Activated naive CD4-positive, alpha-beta T cell (primary cell): ENCODE measurements at places on chromosomes 16 and 17.

DNA sequence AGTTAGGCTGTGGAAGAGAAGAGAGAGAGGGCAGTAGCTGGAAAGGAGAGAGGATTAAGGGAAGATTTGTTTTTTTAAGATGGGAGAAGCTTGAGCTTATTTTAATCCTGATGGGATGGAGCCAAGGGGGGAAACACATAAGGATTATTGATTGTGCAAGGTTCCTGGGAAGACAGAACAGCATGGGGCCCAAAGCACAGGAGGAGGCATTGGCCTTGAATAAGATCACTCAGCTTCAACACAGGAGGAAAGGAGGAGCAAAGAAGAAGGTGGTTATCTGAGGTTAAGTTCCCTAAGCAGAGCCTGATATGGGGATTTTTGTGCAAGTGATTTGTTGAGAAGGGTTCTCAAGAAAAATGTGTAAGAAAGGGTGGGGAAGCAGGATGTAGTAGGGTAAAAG, 169.8 kb downstream of the ABCC12 start:
- no peak for DNase-seq

- no peak for DNase-seq
Measured at GRCh38 chr16:11639925-11640899, 28.0 kb upstream of the SNN start.

GRCh38 chr17:39652587-39653315, 12.4 kb upstream of the TCAP start:
- DNase-seq: no peak

GRCh38 chr16:28310796-28311195, 18.5 kb downstream of the SBK1 start:
- DNase-seq: no peak

- no peak for DNase-seq
Measured at GRCh38 chr16:14284371-14284770, 213.3 kb downstream of the MRTFB start.

- no peak for DNase-seq
Measured at GRCh38 chr17:29066606-29067005, 23.7 kb downstream of the PIPOX start.

GRCh38 chr17:51298508-51299371, 38.4 kb downstream of the UTP18 start:
- DNase-seq: no peak

- DNase-seq: no peak
Measured at GRCh38 chr17:40019140-40019991, 4.1 kb downstream of the CSF3 start.

- DNase-seq: peak; percentile 43
Measured at GRCh38 chr16:2983706-2984136, 3.5 kb upstream of the PKMYT1 start.

GRCh38 chr17:77769215-77769614, 189.3 kb upstream of the TNRC6C start:
- DNase-seq: no peak

DNA sequence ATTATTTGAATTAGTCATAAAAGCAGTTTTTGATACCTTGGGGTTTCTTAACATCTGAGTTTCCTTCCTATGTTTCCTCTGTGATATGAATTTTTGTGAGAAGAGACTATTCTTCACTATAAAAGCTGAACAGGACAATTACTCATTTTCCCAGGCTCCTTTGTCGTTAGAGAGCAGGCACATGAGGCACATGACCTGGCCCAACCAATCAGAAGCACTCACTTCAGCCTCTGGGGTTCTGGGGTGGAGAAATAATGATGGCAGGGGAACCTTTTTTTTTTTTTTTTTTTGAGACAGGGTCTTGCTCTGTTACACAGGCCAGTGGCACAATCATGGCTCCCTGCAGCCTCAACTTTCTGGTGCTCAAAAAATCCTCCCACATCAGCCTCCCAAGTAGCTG, 145.5 kb upstream of the ASIC2 start:
- no peak for DNase-seq

DNA sequence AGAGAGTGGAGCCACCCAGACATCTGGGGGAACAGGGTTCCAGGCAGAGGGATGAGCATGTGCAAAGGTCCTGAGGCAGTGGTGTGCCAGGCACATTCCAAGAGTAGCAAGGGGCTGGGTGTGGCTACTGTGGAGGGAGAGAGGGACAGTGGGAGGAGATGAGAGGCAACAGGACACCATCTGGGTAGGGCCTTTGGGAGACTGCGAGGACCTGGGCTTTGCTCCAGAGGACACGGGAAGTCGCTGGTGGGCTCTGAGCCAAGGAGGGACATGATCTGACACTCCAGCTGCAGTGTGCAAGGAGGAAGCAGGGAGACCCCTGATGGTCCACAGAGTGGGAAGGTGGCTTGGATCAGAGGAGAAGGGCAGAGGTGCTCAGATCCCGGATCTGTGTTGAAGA, 56.7 kb upstream of the MED9 start:
- DNase-seq: no peak

DNA sequence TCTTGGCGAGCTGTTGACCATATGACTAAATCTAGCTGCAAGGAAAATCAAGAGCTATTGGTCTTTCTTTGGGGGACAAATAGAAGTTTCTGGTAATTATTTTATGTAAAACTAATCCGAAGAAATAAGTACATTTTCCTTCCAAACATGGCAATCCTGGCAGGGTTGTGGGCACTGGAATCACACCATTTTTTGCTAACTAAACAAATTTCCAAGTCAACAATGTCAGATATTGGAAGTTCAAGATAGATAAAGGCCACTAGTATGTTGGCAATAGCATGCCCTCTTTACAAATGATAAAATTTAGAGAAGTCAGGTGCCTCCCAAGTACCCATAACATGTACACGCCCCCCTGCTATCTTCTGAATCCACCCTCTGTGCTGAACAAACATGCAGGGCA, 330.4 kb downstream of the CDH13 start:
- no peak for DNase-seq

DNA sequence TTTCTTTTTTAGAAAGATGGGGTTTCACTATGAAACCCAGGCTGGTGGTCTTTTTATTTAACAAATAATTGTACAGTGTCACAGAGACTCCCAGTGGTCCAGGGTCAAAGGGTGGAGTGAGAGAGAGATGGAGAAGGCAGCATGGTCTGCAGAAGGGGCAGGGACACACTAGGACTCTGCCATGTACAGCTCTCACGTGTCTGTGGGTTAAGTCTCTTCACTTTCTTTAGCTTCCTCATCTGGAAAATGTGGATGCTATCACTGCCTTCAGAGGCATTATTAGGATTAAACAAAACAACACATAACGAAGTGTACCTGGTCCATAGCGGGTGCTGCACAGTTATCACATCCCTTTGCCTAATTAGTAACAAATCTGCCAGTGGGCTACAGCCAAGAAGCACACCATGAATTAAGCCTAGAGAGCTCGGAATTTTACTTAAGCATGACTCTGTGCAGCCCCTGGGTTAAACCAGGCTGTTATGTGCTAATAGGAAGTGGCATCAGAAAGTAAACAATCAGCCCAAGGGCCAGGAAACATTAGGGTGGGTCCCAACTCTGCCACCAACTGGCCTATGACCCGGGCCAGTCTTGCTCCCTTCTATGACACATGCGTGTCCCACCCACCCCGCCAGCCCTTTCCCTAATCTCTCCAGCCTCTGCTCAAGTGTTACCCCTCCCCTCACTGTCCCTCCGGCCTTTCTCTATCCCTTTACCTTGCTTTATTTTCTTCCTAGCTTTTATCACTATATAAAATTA, 13.9 kb downstream of the TOP3A start:
- DNase-seq: no peak

- DNase-seq: no peak
Measured at GRCh38 chr17:8870406-8871040, 3.0 kb upstream of the PIK3R6 start.

DNA sequence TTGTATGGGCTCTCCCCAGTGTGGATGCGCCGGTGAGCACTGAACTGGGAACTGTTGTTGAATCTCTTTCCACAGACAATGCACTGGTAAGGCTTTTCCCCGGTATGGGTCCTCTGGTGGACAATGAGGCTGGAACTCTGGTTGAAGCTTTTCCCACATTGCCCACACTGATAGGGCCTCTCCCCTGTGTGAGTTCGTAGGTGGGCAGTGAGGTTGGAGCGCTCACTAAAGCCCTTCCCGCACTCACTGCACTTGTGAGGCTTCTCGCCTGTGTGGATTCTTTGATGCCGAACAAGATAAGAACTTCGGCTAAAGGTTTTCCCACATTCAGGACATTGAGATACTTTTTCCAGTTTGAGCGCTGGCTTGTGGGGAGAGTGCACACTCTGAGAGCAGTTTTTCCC, 17.8 kb downstream of the ZSCAN32 start:
- DNase-seq: no peak

DNA sequence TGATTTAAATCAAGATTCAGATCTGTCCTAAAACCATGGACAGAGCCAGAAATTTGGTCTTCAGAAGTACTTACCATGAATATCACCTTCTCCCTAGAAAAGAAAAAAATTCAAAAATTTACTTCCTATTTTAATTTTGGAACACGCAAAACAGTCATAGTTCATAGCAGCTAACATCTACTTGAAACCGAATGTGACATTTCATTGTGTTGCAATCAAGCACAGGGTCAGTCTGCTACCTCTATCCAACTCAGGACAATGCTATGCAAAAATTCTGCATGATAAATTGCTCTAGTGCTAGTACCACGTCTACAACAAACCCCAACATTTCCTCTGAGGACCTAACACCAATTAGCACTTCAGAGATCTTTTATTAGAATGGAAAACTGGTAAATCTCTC, 7.7 kb downstream of the JPT1 start:
- no peak for DNase-seq

GRCh38 chr17:36879027-36879426, 58.2 kb upstream of the LHX1 start:
- no peak for DNase-seq

DNA sequence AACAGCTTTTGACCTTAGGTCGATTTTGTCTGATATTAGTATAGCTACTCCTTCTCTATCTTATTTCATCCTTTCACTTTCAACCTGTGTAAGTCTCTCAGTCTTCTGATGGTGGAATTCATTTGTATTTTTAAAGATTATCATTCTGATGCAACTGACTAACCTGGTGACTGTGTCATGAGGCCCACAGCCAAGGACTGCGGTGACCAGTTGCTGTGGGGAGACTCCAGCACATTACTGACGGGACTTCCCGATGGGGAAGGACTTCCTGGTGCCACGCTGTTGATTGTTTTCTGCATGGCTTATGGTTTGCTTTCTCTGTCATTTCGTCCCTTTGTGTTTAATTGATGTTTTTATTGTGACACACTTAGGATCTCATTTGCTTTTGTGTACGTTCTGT, 34.2 kb downstream of the RMI2 start:
- no peak for DNase-seq

GRCh38 chr16:30663038-30663437, 4.8 kb downstream of the FBRS start:
- no peak for DNase-seq

GRCh38 chr16:88331989-88332920, 50.5 kb upstream of the ZNF469 start:
- DNase-seq: no peak

DNA sequence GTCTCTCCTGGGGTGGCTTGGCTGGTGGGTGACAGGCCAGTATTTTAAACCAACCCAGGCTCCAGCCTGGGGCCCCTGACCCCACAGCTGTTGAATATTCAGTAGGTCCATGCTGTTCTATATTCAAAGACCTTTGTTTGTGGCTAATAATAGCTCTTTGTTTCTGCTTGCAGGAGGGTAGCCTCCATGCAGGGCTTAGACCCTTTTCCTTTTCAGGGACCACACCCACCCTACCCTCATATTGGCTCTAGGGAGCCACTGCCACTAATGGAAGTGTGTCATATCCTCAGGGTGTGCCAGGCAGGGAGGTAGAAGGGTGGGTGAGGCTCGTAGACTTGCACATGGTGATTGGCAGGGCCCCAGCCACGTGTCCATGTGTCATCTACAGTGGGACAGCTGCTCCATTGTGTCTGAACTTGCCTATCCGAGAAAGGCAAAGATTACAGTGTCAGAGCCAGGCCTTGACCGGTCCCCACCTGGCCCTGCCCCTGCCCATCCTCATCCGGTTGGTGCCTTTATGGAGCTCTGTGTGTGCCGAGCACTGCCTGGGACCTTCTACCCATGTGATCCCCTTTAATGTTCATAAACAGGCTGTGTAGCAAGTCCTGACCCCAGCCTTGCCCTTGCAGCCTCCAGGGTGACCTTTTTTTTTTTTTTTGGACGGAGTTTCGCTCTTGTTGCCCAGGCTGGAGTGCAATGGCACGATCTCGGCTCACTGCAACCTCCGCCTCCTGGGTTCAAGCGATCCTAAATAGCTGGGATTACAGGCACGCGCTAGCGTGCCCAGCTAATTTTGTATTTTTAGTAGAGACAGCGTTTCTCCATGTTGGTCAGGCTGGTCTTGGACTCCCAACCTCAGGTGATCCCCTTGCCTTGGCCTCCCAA, 22.1 kb downstream of the TMC7 start:
- DNase-seq: no peak

DNA sequence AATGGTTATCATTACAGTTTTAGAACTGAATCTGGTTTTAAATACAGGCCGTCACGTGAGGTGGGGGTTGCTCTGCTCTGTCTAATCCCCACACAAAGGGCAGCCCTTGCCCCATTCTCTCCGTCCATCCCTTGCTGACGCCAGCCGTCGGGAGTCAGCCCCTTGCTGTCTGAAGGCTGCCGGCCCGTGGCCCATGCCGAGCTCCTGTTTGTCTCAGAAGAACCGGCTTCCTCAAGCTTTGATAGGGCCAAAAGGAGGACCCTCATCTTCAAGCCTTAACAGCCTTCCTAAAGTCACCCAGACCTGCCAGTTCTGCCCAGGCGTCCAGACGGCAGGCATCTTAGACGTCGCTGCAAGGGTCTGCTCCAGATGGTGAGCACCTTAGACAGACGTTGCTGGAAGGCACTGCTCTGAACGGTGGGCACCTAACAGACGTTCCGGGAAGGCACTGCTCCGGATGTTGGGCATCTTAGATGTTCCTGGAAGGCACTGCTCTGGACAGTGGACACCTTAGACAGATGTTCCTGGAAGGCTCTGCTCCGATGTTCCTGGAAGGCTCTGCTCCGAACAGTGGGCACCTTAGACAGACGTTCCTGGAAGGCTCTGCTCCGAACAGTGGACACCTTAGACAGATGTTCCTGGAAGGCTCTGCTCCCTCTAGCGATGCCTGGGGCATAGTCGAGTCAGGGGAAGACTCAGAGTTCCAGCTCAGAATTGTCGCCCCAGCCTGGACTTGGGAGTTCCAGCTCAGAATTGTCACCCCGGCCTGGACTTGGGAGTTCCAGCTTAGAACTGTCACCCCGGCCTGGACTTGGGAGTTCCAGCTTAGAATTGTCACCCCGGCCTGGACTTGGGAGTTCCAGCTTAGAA, 35.1 kb upstream of the CHMP6 start:
- no peak for DNase-seq

GRCh38 chr16:83967091-83967490, 953 bp upstream of the NECAB2 start:
- no peak for DNase-seq
